ENCODE measurements at places on chromosomes 7 and 10.

GRCh38 chr7:149196151-149196704 is 882 bp downstream of the ZNF282 start:
- DNase-seq: no peak

GRCh38 chr7:138980563-138981291 is 462 bp downstream of the KIAA1549 start:
- DNase-seq: no peak

GRCh38 chr10:104515678-104516199 is 125.4 kb upstream of the SORCS3 start:
- DNase-seq: no peak

DNA sequence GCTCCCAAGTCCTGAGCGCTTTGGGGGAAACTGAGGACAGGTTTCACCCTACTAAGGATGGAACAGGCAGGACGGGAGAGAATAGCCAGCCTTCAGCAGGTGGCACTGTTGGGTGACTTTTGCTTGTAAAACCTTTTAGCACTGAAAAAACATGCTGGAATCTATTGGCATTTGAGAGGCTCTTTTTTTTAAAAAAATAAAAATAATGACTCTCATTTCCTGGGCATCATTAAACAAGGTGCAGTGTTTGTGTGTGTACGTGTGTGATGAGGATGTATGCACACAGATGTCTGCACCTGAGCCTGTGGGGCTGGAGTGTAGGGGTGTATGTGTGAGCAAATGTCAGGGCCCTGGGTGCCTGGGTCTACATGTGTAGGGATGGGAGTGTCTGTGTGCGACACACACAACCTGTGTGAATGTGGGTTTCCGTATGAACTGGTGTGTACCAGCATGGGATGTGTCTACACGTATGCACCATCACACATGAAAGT is 177.9 kb downstream of the RPS24 start:
- DNase-seq: no peak

DNA sequence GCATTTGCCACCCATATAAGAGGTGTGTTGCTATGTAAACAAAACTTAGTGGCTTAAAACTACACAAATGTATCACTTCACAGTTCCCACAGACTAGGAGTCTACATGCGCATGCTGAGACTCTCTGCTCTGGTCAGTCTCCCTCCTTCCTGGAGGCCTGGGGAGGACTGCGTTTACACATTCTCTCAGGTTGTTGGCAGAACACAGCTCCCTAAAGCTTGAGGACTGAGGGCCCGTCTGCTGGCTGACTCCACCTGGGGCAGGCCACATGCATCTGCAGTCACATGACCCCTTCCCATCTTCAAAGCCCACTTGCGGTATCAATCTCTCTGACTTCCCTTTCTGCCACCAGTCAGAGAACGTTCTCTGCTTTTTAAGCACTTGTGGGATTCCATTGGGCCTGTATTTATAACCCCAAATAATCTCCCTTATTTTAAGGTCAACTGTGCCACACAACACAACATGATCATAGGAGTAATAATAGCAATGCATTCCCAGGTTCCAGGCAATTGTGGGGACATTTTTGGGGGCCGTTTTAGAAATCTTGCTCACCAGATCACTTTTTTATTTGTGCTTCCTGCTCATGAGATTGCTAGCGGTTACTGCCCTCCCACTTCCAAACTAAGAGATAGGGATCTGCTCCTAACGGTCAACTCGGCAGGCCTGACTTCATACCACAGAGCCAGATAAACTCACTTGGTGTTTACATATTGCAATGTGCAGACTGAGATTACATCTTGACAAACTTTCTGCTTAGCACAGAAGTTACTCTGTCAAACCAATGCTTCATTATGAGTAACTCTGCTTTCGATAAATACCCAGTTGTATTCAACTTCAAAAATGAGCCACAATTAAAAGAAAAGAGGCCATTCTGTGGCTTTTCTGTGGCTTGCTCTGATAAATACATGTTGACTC is 96.3 kb downstream of the ALOX5 start:
- DNase-seq: peak; percentile 5

DNA sequence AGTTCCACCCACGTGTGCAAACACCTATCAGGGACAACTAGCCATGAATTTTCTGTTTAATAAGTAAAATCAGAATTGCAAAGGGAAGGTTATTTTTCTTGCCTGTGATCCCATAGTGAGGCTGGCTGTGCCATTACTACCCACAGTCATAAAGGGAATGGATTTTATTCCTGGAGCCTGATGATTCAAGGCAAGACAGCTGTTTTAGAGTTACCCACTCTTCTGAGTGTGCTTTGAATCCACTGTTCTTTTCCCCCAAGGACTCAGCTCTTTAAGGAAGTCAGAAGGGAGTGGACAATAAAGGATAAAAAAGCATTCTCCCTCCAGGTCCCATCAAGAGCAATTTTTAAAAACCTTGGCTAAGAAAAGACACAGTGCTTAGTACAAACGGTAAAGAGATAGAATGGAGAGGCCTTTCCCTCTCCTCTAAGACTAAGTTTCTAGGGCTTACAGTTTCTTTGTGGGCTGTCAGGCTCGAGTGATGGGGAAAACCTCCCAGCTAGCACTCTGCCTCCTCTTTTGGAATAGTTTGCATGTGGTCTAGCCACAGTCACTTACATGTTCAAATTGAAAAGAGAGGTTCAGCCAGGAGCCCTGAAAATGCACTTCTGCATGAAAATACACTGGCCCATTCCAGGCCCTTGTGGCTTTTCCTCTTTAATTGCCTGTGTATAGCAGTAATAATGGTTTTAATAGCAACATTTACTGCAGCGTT is 5.1 kb upstream of the LRRC4 start:
- no peak for DNase-seq

DNA sequence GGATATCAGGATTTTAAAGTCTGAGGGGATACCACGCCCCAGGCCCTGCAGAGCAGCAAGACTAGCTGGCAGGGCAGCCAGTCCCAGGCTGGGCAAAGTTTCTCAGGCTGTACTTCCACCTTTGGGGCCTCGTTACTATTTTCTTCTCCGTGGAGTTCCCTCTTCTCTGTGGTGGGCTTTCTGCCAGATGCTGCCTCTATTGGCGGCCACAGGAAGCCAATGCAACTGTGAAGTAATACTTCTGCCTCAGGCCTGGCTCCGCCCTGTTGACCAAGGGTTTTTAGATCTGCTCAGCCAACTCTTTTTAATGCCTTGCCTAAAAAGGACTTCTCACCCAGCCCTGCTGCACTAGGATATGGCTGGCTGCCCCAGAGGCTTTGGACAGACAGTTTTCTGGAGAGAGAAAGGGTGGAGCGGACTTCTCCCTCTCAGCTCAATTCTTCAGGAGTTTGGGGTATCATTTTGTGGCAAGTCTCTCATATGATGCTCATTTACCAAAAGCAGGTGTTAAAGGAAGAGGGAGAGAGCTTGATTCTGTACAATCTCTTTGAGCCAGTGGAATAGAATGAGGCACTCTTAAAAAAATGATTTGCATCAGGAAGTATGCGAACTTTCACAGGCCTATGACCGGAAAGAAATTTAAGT is 67.4 kb downstream of the HHEX start:
- DNase-seq: no peak

- DNase-seq: no peak
Measured at GRCh38 chr7:25669281-25669781, 441.0 kb upstream of the NPVF start.

DNA sequence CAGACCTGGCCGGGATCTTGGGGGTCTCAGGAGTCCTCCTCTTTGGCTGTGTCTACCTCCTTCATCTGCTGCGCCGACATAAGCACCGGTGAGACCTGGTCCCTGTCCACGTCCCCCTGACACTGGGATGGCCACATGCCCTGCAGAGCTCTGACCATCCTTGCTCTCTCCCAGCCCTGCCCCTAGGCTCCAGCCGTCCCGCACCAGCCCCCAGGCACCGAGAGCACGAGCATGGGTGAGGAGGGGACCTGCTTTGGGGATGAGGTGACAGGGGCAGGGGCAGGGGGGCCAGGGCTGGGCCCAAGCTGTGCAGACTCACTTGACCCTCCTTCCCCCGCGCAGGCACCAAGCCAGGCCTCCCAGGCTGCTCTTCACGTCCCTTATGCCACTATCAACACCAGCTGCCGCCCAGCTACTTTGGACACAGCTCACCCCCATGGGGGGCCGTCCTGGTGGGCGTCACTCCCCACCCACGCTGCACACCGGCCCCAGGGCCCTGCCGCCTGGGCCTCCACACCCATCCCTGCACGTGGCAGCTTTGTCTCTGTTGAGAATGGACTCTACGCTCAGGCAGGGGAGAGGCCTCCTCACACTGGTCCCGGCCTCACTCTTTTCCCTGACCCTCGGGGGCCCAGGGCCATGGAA is 959 bp downstream of the PVRIG start:
- peak; percentile 25 for DNase-seq

DNA sequence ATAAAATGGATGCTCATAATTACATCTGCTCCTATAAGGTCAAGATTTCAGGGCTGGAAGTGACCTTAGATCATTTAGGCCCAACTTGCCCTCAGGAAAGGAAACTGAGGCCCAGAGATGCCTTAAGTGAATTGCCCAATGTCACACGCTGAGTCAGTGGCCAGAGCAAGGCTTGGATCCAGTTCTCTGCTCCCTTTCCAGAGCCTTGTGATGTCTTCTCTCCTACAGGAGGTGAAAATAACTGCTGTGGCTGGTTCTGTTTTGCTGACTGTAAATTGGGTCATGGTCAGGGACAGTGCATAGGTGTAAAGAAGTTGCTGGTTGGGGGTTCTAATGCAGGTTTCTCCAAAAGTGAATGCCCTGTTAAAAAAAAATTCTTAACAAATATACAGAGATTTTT is 91.3 kb downstream of the TCF7L2 start:
- no peak for DNase-seq

DNA sequence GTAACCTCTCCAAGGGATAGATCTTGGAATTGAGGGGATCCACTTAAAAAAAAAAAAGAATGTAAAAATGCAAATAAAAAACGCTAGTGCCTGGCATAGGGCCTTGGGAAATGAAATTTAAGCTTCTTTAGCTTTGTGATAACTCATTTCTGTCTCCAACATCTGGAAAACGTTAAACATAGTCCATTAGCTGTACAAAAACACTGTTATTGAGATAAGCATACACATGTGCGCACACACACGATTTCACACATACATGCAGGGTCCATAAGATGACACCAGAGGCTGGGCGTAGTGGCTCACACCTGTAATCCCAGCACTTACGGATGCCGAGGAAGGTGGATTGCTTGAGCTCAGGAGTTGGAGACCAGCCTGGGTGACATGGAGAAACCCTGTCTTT is 13.7 kb upstream of the CUL2 start:
- DNase-seq: no peak

- DNase-seq: no peak
Measured at GRCh38 chr7:112021379-112022044, 184.7 kb downstream of the DOCK4 start.

DNA sequence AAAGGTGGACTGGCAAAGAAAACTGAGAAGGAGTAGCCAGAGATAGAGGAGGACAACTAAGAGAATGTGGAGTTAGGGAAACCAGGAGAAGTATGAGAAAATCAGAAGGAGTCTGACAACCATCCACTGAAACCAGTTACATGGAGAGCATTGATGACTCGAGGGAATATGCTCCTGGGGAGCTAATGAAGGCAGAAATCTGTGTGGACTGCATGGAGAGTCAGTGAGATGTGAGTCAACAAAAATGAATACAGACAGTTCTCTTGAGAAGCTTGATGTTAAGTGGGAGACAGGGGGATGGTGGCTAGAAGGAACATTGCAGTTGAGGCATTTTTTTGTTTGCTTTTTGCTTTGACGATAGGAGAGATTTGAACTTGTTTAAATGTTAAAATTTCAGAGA is 34.3 kb upstream of the ZNF32 start:
- no peak for DNase-seq

DNA sequence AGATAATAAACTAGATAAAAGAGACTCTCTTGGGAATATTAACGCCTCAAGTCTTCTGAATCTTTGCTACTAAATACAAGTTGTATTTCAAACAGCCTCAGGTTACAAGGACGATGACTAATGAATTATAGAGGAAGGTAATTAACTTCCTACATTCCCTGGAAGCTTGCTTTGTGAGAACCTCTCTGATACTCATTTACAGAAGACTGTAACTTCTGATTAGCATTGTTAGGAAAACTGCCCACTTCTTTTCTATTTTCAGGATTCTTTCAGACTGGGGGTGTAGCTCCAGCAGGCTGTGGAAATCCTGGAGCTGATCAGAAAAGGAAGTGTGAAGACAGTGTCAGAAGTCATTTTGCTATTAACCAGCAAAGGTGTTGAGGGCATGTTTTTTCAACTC is 316.7 kb upstream of the NPSR1 start:
- no peak for DNase-seq

DNA sequence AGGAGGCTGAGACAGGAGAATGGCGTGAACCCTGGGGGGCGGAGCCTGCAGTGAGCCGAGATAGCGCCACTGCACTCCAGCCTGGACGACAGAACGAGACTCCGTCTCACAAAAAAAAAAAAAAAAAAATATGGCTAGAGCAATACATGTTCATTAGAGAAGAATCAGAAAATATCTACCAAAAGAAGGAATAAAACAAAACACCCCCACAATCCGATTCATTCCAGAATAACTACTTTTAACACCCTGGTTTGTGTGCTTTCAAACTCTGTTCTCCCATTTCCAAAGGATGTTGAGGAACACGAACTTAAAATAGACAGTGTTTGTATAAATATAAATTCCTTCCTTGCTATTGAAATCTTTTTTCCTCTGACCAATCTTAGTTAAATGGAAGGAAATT is 6.5 kb downstream of the PDSS1 start:
- no peak for DNase-seq

- no peak for DNase-seq
Measured at GRCh38 chr10:99389729-99390480, 40.5 kb downstream of the GOT1 start.

GRCh38 chr7:47621347-47621746 is 39.4 kb upstream of the TNS3 start:
- no peak for DNase-seq

- DNase-seq: no peak
Measured at GRCh38 chr10:1394155-1394912, 338.1 kb downstream of the WDR37 start.

DNA sequence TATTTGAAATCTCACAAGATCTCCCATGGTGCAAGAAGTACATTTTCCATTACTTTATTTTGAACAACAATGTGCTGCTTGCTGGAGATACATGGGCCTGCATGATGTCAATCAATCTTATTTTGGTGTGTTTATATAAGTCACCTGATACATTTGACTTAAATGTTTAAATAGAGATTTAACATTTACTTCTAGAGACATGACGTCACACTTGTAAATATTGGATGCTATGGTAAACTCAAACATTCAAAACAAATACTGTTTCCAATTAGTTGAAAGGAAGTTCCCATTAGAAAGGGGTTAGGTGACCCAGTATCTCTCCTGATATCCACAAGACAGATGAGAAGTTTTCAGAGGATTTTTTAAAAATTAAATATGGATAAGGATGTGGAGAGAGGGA is 214.5 kb downstream of the NSUN6 start:
- DNase-seq: no peak

GRCh38 chr10:125057158-125058001 is 103.0 kb downstream of the CTBP2 start:
- no peak for DNase-seq

DNA sequence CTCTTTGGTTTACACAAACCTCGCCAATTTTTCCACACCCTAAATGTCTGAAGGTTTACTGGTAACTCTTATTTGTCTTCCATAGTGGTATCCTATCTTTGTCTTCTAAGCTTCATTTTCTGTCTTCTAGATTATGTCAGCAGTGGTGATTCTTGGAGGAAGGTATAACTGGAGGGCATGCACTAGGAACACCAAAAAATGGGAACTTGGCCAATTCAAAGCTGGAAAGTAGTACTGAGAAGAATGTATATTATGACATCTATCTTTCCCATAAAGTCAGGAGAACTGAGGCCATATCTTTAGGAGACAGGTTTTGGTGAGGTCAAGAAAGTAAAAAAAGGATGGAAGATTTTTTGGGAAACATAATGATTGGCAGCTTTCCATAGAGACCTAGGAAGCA is 113.3 kb downstream of the CPEB3 start:
- DNase-seq: no peak

- no peak for DNase-seq
Measured at GRCh38 chr7:22597844-22598243, 97.9 kb upstream of the STEAP1B start.
